ENCODE measurements at places on chromosomes 7 and 10.

DNA sequence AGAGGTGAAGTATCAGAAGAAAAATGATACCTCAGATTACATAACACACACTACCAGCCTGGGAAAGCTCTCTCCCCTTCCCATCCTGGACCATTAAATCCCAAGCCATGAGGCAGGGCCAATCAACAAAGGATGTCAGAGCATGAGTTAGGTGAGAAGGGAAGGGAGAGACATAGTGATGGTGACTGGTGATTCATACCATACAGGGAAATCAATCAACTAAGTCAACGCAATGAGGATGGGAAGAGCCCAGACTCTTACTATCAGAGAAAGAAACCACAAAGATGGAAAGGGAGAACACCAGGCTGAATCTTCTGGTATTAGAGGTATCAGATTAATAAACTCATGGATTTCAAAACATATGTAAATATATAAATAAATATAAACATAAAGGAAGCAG is 185.4 kb downstream of the KMT2E start:
- DNase-seq: no peak

DNA sequence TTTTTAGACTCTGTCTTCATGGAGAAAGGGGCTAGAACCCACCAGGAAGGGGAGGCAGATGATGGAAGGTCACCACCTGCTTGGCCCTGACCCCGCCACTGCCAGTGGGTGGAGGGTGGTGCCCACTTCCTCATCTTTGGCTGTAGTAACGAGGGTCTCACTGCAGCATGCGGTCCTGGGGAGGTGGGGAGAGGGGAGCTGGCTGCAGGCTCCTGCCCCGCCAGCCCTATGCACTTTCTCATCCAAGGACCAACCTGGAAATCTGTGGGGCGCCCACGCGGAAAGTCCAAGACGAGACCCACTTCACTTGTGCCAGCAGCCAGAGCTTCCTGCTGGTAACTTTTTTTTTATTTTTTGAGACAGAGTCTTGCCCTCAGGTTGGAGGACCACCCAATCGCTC is 101.0 kb downstream of the CUX1 start:
- no peak for DNase-seq

GRCh38 chr7:16935341-16935735 is 53.6 kb upstream of the AGR3 start:
- DNase-seq: no peak

- no peak for DNase-seq
These were observed 102.7 kb upstream of the FAM13C start for GRCh38 chr10:59465088-59465487.

GRCh38 chr10:61337741-61338140 is 115.4 kb downstream of the TMEM26 start:
- no peak for DNase-seq

DNA sequence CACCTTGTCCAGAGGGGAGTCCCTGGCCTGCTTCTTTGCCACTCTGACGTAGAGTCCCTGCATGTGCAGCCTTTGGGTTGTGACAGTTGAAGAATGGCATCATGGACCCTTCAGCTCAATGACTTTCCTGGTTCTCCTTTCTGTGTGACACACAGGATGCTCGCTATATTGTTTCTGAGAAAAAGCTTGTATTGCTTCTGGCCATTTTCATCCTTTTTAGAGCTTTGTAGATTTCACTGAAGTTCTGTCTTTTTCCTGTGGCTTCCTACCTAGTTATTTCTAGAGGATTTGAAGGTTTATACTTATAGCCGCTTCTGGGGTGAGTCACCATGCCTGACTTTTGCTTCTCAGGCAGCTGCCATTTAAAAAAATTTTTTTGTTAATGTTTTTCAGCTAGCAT is 27.0 kb downstream of the SND1 start:
- DNase-seq: no peak
